ENCODE measurements at places on chromosomes 5 and 9.

DNA sequence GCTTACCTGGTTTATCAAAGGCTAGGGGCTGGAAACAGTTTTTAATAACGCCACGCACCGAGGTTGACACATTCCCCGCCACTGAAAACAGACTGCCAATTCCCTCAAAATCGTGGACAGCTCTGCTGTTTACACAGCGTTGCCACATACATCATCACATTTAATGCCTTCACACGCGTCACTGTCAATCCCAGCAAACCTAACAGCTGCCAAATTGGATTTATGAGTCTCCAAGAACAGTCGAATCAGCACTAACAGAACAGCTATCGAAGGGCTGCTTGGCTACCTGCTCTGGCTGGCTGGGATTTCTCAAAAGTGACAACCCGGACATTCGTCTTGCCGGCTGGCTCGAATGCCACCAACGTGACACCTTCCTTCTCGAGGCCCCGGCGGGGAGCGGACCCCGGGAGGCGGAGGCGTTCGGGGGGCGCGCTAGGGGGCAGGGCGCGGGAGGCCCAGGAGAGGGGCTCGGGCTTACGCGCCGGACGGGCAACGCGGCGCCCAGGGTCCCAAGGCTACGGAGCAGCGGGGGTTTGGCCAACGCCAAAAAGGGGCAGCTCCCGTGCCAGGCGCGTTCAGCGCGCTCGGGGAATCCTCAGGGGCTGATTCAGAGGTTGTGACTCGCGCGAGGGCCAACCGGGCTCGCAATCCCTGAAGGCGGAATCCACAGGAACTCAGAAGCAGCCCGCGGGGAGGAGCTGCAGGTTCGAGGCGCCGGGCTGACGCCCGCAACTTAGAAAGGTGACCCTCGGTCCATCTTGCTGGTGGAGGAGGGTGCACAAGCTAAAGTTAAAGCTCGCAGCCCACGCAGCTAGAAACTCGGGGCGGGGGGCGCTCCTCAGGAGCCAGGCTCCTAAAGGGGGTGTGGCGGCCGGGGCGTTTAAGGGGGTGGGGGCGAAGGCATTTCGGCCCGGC, 1.2 kb downstream of the CDC14B start:
- peak; percentile 33 for DNase-seq

GRCh38 chr9:96242811-96243210, 59.2 kb downstream of the HSD17B3 start:
- no peak for DNase-seq

GRCh38 chr5:27010646-27011045, 27.7 kb downstream of the CDH9 start:
- DNase-seq, result no peak

- DNase-seq, result no peak
Observed at GRCh38 chr9:33619666-33620404, 95.8 kb downstream of the ANKRD18B start.

DNA sequence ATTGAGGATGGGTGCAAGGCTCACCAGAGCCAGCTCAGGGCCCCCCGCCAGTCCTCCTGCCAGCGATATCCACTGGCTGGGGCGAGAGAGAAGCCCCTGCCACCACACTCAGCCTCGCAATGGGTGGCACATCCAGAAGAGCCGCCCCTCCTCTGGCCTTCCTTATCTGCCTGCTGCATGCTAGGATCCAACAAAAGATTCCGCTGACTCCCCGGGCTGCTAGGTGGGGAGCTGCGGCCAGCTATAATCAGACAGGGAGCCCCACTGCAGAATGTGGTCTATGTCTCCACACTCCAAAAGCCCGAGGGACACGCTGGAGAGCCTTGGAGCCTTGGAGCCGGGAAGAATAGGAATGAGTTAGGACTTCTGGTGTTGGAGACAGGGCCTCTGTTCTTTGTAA, 32.8 kb downstream of the COL23A1 start:
- no peak for DNase-seq

- DNase-seq, result no peak
Observed at GRCh38 chr9:437574-438001, 222.9 kb downstream of the DOCK8 start.

GRCh38 chr5:39526914-39527477, 102.2 kb upstream of the DAB2 start:
- no peak for DNase-seq

GRCh38 chr9:35716230-35716629, 15.8 kb downstream of the TLN1 start:
- no peak for DNase-seq

GRCh38 chr5:135112008-135112725, 78.1 kb upstream of the PITX1 start:
- DNase-seq, result no peak

All from T1000 (cell line).